ENCODE measurements at places on chromosomes 6 and 20.
A peak's percentile ranks its signal among the peaks of the same experiment; 100 is the strongest.

GRCh38 chr20:61253264-61253639 lies 1.2 kb downstream of the CDH4 start:
- DNase-seq = peak; percentile 58

GRCh38 chr6:146065690-146066089 lies 36.8 kb downstream of the GRM1 start:
- no peak for DNase-seq

DNA sequence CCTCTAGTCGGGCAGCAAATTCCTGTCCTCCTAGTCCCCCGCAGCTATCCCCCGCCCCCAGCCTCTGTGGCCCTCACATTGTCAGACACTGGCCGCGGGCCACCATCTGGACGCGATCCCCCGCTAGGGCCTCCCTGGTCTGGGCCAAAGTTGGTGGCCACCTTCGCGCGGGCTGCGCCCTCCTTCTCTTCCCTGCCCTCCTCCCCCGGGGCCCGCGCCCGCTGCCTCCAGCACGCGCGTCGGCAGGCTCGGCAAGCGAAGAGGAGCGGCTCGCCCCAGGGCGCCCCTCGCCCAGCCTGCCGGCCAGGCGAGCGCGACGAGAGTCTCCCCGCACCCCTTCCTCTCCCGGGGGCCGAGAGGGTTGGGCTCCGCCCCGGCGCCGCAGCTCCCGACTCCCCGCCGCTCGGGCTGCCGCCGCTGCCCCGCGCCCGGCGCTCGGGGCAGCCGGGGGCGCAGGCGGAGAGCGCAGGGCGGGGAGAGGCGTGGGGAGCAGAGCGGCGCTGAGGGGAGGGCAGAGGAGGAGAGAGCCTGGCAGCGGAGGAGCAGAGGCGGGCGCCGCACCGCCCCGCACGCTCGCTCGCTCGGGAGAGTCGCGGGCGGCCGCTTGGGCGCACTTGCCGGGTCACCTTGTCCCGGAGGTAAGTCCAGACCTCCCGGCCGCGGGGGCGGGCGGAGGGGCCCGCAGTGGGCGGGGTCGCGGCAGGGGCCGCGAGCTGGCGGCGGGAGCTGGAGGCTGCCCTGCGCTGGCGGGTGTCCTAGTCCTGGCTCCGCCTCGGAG lies at the start of gene SYNDIG1:
TSS of gene SYNDIG1 (plus strand) at position 514 of the 778 bp plus-strand sequence. CDS start 73,469 bp downstream, outside the sequence.
- peak; percentile 35 for DNase-seq

- no peak for DNase-seq
Measured at GRCh38 chr6:45724511-45724910, 291.1 kb downstream of the CLIC5 start.

- DNase-seq = no peak
Measured at GRCh38 chr6:142521791-142522190, 220.0 kb downstream of the ADGRG6 start.

- DNase-seq = no peak
Measured at GRCh38 chr20:57663241-57663640, 43.0 kb upstream of the ZBP1 start.

DNA sequence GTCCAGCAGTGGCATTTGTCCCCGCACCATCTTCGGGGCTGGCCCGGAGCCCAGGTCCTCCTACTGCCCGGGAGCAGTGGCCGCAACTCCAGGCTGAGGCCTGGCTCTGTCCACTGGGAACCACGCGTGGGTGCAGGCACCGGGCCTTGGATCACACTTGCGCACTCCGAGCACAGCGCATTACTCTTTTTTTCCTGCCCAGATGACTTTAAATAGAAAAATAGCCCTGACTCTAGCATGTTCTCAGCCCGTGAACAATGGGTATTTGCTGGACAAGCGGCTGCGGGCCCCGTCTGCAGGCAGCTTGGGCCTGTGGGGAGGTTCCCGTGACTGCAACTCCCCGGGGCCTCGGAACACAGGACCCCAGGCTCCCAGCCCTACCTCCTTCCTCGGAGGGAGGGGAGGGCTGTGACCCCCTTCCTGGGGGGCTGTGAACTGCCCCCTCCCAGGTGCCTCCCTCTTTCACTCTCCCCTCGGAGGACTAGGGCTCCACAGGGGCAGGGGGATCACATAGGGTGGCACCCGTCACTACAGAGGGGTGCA lies 162.2 kb downstream of the TBXT start:
- DNase-seq = no peak

DNA sequence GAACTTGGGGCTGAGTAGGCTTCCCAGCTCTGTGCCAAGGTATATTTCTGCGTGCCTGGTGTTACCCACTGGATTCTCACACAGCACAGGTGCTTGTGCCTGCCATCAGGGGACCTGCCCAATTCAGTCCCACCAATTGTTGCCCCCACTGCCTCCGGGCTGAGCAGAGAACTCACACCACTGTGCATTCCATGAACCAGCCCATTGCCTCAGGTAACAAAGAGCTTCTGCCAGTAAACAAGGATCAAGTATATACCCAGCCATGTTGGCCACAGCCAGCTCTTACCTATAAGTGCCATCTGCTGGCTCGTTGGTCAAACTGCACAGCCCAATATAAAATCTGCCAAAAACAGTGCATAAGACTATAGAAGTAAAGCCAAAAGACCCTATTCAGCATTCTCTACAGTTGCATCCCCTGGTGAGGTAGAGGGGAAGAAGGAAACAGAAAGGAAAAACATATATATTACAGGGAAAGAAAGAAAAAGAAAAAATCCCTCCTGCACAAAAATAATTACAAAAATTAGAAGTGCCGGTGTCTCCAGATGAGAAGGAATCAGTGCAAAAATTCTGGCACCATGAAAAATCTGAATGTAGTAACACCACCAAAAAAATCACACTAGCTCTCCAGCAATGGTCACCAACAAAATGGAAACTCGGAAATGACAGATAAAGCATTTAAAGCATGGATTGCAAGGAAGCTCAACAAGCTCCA lies 241.4 kb downstream of the IBTK start:
- DNase-seq = peak; percentile 33

GRCh38 chr20:41047975-41048305 lies 19.3 kb downstream of the TOP1 start:
- DNase-seq = peak; percentile 58

GRCh38 chr6:74114428-74114827 lies 418.4 kb downstream of the CD109 start:
- DNase-seq = no peak

GRCh38 chr20:43766385-43766784 lies 39.6 kb upstream of the GTSF1L start:
- DNase-seq = no peak

DNA sequence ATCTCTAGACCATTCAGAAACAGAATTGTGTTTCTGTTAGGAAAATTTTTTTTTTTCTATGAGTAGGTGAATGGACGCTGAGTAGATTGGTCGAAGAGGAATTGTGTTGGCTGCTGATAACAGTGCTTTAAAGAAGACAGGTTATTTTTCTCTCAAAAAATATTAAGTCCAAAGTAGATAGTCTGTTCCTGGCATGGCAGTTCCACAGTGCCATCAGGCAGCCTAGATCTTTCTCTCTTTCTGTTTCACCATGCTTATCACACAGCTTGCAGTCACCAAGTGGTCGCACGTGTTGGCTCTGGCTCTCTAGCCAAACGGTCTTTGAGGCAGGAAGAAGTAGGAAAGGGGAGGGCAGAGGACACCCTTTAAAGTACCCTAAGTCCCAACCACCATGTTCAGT lies 22.4 kb upstream of the SERINC3 start:
- peak; percentile 77 for DNase-seq

- DNase-seq = peak; percentile 37
Measured at GRCh38 chr6:136031982-136032381, 180.5 kb downstream of the PDE7B start.

GRCh38 chr20:7272512-7272911 lies 505.0 kb downstream of the BMP2 start:
- DNase-seq = no peak

DNA sequence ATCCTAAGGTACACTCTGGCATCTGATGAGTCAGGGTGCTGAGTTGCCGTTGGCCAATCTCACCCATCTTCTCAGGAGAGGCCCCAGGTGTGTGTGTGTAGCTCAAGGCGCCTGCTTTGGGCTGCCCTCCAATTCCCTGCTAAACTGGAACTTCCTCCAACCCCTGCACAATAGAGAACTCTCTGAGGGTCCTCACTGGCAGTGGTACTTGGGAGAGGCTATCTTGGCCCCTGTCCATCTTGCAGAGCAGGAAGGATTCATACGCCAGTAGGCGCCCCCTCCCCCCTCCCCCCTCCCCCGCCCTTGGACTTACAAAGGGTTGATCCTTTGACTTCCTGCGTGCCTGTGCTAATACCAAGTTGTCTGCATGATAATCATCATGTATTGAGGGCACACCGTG lies 173.6 kb downstream of the SASH1 start:
- DNase-seq = no peak

GRCh38 chr20:17172836-17173516 lies 53.9 kb upstream of the PCSK2 start:
- no peak for DNase-seq

DNA sequence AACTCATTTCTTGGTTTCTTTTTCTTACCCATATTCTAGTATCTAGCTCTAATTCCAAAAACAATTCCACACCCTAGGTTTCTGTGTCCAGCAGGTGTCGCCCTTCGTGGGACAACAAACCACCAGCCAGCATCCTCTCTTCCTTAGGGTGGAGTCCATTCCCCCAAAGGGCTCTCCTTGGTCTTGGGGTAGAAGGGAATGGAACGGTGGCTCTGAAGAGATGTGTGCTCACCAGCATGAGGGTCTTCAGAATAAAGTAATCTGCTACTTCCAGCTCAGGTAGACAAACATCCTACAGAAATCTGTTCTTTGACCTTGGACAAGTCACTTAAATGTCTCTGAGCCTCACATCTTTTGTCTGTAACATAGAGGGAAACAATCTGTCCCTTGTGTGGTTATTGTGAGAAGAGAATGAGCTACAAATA lies 7.2 kb downstream of the HLA-DMB start:
- peak; percentile 76 for DNase-seq

- DNase-seq = no peak
Measured at GRCh38 chr20:51470907-51471411, 71.6 kb downstream of the NFATC2 start.

DNA sequence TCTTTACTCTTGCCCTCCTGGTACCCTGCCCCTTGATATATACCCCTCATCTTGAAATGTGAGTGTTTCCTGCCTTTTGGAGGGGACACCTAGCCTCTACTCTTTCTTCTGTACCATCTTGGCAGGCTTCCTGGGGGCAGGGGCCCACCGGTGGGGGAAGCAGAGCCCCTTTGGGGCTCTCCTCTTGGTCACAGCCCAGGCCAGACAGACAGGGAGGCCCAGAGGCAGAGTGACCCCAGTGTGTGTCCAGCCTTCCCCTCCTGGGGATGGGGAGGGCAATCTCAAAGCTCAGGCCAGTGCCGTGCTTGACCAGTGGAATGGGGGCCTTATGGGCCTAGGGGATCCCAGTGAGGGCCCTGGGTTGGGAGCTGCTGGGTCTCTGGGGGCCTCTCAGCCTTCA lies 3.6 kb downstream of the ADAM33 start:
- DNase-seq = no peak

DNA sequence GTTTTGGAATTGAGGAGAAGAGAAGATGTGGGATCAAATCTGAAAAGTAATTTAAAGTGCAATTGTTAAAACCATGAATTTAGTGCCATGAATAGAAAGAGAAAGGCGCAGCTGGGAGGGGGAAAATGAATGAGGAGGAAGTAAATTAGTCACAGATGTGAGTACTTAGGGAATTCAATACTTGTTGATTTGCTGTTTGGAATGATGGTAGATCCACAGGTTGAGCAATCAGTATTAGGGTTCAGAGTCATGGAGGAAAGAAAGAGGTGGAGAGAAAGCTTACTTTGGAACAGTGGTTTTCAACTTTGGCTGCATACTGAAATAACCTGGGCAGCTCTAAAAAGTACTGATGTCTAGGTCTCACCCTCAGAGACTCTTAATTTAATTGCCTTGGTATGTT lies 229.7 kb upstream of the ASCC3 start:
- DNase-seq = no peak

DNA sequence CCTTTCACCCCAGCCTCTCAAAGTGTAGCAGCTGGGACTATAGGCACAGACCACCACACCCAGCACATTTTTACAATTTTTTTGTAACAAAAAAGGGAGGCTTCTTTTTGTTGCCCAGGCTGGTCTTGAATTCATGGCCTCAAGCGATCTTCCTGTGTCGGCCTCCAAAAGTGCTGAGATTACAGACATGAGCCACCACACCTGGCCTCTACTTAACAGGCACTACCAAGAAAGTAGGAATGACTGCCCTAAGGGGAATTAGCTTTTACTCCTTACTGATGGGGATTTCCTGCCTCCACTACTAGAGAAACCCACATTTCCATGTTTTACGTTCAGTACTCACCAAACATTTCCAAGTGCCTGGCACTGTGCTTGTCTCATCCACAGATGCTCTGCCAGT lies 109.6 kb downstream of the CARMIL1 start:
- DNase-seq = no peak

DNA sequence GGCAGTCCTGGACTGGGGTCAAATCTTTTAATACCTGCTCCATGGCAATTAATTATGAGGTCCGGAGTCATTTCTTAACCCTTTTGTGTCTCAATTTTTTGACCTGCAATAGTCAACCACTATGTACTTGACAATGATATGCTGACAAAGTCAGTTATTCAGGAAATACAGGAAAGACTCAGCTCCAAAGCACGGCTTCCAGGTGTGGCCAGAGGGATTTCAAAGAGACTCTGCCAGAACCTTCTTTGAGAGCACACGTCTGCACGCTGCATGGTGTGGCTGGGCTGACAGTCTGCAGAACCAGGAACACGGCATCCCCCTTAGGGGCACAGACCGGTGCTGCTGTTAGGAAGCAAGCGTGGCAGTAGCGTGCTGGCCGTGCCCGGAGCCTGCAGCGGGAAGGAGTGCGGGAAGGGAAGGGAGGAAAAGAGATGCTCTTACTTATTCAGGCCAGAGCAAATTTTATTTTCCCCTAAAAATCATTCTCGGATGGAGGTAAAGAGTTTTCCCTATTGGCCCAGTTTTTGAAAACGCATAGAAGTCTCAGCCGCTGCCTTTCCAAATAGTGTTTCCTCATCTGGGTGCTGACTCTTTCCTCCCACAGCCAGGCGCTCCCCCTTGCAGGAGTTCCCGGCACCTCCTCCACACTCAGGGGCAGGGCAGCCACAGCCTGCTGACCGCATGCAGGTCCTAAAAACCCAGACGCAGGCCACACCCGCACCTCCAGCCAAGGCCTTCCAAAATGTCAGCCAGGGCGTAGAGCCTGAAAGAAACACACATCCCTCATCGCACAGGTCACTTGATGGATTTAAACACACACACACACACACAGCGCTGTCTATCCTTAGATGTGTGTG lies 187.4 kb upstream of the SNX9 start:
- no peak for DNase-seq

DNA sequence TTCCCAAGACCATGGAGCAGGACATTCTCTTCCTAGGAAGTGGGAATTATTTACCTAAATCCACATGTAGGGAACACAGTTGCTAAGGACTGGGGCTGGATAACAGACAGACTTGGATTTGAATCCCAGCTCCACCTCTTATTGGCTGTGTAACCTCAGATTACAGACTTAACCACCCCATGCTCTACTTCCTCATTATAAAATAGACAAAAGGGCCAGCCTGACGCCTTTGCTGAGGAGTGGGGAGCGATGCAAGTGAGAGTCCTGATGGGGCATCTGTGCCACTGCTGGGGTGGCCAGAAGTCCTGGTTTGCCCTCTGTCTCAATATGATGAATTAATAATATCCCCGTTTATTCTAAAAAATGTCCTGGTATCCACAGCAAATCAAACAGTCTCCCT lies 46.8 kb downstream of the SPATA2 start:
- DNase-seq = no peak
